ENCODE measurements at places on chromosomes 7 and 10. TPM values are rescaled to one million over a fixed set of nuclear protein-coding genes. Genes with fewer than 3 reads are reported as not detected.

PTN gene
- 6.4 TPM for total RNA-seq

FLNC gene
- total RNA-seq = 109 TPM

SEMA3E gene
- 0.29 TPM for total RNA-seq

IL6 gene
- total RNA-seq = not detected

EBLN1 gene
- total RNA-seq = not detected

UBN2 gene
- total RNA-seq = 4.9 TPM

CFAP70 gene
- total RNA-seq = 1.3 TPM

CCDC172 gene
- not detected for total RNA-seq

DYNC1I1 gene
- total RNA-seq = 34.2 TPM

SPDYE9 gene
- total RNA-seq = 0.37 TPM

DNA sequence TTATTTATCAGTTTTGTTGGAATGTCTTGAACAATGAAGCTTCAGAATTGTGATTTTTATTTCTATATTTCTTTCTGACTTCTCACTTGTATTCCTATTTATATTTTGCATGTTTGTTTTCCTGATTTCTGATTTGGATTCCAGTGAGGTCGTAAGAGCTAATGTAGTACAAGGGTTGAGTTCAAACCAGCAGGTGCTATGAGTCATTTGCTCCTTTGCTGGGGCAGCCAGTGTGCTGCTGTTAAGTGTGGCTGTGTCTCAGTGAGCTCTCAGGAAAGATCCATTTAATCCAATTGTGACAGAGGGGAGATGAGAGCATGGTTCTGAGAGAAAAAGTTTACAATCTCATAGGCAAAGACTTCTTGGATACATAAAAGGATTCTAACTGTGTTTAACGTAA lies 48.6 kb downstream of the MCU start:
- no peak overlapping the region for H3K4me3 ChIP-seq
- H3K4me1 ChIP-seq = peaks cover 43% of the 10 kb centered on the region
- H3K36me3 ChIP-seq = no peaks in the 10 kb centered on the region
- no peaks in the 10 kb centered on the region for H3K27me3 ChIP-seq
- peak overlapping the region; percentile 19 for H3K27ac ChIP-seq
- peak; percentile 84 for DNase-seq

DNA sequence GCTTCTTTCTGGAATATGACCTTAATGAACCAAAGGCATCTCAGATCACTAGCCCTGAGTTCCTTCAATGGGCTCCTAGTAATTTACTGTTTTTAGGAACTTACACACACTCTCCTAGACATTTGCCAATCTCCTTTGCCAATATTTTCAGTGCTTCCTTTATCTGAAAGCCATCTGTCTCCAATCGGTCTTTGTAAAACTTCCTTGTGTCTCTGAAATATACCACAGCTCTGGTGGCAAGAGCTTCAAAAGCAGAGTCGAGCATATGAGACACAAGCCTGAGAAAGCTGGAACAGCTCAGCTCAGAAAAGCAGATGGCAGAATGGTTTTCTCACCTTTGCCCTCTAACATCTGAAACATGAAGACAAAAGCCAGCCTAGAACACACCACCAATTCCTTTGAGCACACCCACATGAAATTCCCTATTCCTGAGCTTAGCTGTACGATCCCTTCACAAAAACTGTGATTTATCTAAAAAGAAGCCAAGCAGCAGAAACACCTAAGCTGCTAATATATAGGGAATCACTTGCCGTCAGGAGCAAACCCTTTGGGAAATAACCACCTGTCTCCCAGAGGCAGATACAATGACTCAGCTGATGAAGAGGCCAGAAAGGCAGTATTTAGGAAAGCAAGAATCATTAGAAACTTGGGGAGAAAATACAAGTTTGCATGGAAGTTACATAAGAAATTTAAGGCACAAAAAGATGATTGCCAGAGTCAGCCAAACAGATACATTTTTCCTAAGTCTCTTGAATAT lies 70.2 kb upstream of the ANK3 start:
- H3K36me3 ChIP-seq = no peaks in the 10 kb centered on the region
- H3K4me3 ChIP-seq = no peak overlapping the region
- no peaks in the 10 kb centered on the region for H3K4me1 ChIP-seq
- no peak for DNase-seq

GRCh38 chr7:152733286-152733934 lies 26.1 kb upstream of the ACTR3B start:
- no peaks in the 10 kb centered on the region for H3K4me1 ChIP-seq
- DNase-seq = no peak
- H3K27me3 ChIP-seq = no peaks in the 10 kb centered on the region
- no peaks in the 10 kb centered on the region for H3K36me3 ChIP-seq
- no peak overlapping the region for H3K4me3 ChIP-seq
- no peak overlapping the region for H3K27ac ChIP-seq

- H3K27ac ChIP-seq = no peak overlapping the region
- peaks cover 2% of the 10 kb centered on the region for H3K27me3 ChIP-seq
- DNase-seq = no peak
- no peaks in the 10 kb centered on the region for H3K4me1 ChIP-seq
- H3K36me3 ChIP-seq = peaks cover 9% of the 10 kb centered on the region
Observed at GRCh38 chr10:43195557-43195956, 57.3 kb downstream of the CSGALNACT2 start.

GRCh38 chr7:105209433-105209832 lies 179.3 kb downstream of the SRPK2 start:
- H3K4me3 ChIP-seq = no peak overlapping the region
- H3K27ac ChIP-seq = no peak overlapping the region
- H3K36me3 ChIP-seq = no peaks in the 10 kb centered on the region
- peaks cover 9% of the 10 kb centered on the region for H3K4me1 ChIP-seq

DNA sequence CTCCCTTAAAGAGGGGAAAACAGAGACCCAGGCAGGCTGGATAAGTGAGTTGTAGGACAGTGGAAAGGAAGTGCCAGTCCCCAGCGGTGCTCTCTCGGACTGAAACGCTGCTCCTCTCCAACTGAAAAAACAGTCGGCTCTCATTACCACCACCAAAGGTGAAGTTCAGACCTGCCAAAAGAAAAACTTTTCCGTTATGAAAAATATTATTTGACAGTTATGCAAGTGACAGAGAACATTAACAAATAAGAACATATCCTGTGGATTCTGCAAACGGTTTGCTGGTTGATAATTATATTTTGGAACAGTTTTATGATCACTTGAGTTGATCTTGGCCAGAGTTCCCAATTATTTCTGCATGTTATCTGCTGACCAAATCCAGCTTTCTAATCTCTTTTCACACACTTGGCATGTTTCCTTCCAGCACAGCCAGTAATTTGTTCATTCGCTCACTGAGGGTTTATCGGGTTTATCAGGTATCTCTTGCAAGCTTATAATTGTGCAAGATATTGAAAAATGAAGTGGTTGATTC lies 82.6 kb downstream of the PTPRE start:
- H3K27me3 ChIP-seq = no peaks in the 10 kb centered on the region
- DNase-seq = no peak
- no peaks in the 10 kb centered on the region for H3K36me3 ChIP-seq
- no peak overlapping the region for H3K4me3 ChIP-seq
- H3K27ac ChIP-seq = no peak overlapping the region

GRCh38 chr10:6607182-6607581 lies 27.1 kb upstream of the PRKCQ start:
- H3K27me3 ChIP-seq = no peaks in the 10 kb centered on the region
- DNase-seq = peak; percentile 32
- H3K27ac ChIP-seq = no peak overlapping the region
- no peaks in the 10 kb centered on the region for H3K36me3 ChIP-seq

DNA sequence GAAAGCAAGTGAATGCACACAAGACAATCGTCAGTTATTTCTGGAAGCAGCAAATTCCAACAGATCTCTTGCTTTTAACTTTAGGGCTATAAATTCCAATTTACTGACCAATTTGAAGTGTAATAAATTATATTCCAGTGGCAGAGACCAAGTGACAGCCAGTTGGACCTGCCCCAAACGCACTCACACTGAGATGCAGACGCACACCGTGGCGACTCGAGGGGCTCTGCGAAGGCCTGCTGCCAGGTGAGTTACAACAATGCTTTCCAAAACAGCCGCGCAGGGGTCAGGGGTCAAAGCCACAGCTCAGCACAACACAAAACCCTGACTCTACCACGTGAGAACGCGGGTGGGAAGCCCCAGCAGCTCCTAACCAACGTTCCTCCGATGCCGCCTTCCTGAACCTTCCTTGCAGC lies 97.4 kb downstream of the ZRANB1 start:
- DNase-seq = no peak
- no peaks in the 10 kb centered on the region for H3K27me3 ChIP-seq
- no peak overlapping the region for H3K4me3 ChIP-seq
- no peak overlapping the region for H3K27ac ChIP-seq
- H3K4me1 ChIP-seq = peaks cover 84% of the 10 kb centered on the region
